ENCODE measurements at places on chromosomes 6 and 20.
A peak's percentile ranks its signal among the peaks of the same experiment; 100 is the strongest.

- DNase-seq = no peak
These were observed 43.7 kb upstream of the SYNJ2 start for GRCh38 chr6:157937916-157938315.

- DNase-seq = no peak
These were observed 33.8 kb upstream of the NT5E start for GRCh38 chr6:85416049-85416448.

GRCh38 chr6:16273256-16273655 is 34.9 kb downstream of the GMPR start:
- DNase-seq = no peak

DNA sequence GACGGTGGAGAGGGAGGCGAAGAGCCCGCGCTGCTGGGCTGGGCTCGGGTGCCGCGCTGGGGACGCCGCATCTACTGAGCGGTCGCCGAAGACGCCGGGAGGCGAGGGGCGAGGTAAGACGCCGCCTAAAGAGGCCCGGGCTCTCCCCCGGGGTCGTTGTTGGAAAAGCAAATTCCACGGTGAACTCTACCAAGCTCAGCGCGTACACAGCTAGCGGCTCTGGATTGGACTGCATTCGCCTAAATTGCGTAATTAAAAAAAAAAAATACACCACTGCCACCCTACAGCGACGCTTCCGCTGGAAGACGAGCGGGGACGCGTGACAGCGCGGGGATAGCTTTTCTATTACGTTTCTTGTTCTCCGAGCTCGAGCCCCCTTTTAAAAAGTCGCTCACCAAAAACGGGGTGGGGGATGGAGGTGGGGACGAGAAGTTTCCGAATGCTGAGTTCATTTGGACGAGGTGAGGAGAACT is 92.0 kb upstream of the PRDM1 start:
- no peak for DNase-seq

DNA sequence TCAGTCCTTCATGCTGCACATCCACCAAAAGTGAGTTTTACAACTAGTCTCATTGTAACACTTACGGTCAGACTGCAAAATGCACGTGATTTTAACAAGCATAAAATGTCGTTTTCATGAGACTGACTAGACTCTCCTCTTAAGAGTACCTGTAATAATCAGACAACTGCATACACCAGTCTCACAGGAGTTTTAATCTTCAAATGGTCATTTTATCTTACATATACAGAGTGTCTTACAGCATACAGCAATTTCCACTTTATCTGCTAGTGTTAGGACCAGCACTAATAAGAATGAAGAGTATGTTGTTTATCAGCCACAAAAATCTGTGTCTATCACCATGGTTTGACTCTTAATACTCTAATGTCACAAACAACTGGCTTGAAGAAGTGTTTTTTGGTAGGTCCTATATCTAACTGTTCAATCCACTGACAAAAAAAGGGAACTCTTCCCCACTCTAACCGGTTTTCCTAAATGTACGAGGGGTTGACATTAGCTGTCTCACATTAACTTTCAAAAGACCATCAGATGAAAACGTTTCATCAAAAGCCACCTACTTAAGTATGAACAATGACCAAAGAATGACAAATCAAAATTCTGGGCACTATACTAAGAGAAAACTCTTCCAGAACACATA is 1.5 kb upstream of the ASF1A start:
- no peak for DNase-seq

- no peak for DNase-seq
These were observed 144.6 kb downstream of the ELOVL4 start for GRCh38 chr6:79802657-79803300.

- no peak for DNase-seq
These were observed 6.4 kb upstream of the CST7 start for GRCh38 chr20:24942679-24943078.

GRCh38 chr20:63980317-63980805 is 571 bp upstream of the PRPF6 start:
- no peak for DNase-seq

- no peak for DNase-seq
These were observed 197.0 kb downstream of the SIM1 start for GRCh38 chr6:100267721-100268123.

DNA sequence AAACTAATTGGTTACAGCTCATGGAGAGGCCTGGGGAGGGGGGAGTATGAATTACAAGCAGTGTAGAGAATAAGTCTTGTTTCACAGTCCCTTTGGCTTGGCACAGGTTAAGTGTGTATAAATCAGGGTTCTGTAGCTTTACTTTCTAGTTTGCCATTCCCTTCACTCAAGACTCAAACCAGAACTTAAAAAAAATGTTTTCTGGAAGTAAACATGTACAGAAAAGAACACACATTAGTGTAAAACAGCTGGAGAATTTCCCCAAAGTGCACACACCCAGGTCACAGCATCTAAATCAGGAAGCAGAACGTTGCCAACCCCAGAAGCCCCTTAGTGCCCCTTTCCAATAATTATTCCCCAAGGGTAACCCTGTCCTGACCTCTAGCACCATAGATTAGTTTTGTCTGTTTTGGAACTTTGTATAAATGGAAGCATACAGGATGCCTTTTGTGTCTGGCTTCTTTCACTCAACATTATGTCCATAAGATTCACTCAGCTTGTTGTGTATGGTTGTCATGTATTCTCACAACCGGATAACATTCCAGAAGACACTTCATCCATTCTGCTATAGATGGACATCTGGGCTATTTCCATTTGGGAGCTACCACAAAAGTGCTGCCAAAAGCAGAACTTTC is 33.7 kb upstream of the SCUBE3 start:
- DNase-seq = no peak

- no peak for DNase-seq
These were observed 945.9 kb upstream of the CITED2 start for GRCh38 chr6:140320081-140321080.

- peak; percentile 48 for DNase-seq
These were observed at the start of gene BACH2 for GRCh38 chr6:90296341-90297114. TSS of gene BACH2 (minus strand) at chr6:90296843. CDS start at chr6:90008844, 287,999 bp downstream.

DNA sequence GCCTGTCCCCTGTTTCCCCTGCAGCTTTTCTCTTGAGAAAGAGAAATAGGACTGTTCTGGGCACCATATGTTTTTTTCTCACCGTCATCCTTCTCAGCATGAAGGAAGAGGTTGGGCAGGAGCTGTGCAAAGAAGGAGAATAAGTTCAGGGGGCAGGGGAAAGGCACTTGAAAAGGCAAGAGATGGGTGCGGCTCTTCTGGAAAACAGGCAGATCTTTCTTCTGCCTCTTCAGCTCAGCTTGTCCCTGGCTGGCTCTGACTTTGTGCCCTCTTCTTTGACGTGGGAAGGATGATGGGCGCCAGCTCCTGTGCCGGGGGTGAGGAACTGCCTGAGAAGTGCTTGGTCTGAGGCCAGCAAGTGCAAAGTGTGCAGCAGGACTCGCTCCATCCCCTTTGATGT is 206.5 kb downstream of the DOK5 start:
- no peak for DNase-seq
